AG09309 (cell line): ENCODE measurements at places on chromosomes 1 and 21.

DNA sequence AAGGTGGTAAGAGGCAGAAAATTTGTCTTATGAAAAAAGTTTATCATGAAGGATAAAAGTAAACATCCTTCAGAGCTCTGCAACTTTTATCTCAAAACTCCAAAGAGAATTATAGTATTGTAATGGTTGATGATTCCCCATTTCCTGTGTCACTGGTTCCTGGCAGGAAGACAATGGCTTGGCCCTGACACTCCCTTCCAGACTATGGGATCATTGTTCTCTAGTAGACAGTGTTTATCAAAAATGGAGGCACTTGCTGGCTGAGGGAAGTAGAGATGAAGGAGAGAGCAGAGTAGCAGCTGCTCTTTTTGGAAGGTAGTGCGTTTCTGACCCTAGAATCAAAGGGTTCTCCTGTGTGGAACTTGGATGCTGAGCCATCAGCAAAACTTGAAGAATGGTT, 145.9 kb upstream of the ATP1B1 start:
- DNase-seq: no peak

DNA sequence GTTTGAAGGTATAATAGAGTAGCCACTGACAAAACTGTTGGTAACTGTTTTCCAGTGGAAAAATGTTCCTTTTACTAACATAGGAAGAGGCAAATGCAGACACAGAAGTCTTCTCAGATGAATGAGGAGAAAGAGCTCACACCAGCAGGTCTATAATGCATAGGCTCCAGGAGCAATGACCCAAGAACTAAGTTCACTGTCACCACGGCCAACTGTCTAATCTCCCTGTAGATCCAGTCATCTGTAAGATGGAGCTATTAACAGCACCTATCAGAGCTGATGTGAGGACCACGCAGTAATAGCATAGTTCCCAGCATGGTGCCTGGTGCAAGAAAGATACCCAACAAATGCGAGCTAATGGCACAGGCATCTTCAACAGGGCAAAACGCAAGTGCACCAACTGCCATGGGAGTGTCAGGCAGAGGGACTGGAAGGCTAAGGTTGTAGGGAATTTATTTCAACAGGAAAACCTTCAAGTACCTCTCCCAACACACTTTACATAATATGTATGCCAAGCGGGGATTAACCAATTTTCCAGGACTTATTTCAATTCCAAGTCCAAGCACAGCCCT, 12.9 kb downstream of the GNB1 start:
- DNase-seq: no peak

DNA sequence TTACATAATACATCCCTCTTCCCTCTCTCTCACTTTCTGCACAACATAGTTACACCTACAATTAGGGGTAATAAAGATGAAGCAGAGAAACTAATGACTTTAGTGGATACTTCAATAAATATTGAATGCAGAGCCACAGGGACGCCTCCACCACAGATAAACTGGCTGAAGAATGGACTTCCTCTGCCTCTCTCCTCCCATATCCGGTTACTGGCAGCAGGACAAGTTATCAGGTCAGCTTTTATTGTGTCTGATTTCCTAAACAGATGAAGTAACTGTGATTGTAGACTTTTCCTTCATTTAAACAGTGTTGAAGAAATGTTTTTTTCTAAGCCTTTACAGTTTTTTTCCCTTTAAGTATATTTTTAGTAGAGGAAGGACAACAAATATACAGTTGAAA, 281.6 kb downstream of the TPR start:
- DNase-seq: no peak

GRCh38 chr1:55534565-55535121, 319.5 kb upstream of the USP24 start:
- no peak for DNase-seq

DNA sequence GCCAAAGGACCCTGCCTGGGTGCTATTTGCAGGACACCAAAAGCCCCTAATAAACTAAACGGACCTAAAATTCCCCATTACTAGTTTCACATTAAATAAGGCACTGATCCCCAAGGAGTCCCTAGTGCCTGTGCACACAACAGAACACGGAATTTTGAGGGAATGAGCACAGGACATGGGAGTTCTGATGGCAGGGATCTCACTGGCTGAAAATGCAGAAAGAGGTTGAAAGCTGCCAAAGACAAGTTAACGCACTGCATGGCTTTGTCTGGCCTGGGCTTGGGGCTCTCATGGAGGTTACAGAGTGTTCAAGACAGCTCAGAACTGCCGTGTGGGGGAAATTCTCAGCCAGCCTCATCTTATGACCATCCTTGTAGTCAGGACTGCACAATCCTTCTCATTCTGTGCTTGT, 15.6 kb upstream of the ATP1B1 start:
- no peak for DNase-seq

GRCh38 chr1:231278100-231278790, 37.2 kb downstream of the GNPAT start:
- DNase-seq: no peak

DNA sequence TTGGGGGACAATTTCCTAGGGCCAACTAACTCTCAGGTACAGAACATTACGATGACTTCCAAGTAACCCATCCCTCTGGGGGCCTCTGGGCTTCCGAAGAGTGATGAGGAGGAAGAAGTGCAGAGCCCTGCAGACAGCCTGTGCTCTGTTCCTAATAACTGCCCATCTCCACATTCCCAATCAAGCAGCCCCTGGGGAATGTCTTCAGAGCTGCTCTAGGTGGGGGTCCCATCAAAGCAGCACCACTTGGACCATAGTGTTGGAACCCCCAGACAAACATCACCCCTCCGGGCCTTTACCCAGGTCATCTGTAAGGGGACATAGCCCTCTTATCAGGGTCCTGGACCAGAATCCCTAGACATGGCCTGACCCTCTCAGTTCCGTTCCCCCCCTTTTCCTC, 357.3 kb downstream of the NPHP4 start:
- DNase-seq: no peak

DNA sequence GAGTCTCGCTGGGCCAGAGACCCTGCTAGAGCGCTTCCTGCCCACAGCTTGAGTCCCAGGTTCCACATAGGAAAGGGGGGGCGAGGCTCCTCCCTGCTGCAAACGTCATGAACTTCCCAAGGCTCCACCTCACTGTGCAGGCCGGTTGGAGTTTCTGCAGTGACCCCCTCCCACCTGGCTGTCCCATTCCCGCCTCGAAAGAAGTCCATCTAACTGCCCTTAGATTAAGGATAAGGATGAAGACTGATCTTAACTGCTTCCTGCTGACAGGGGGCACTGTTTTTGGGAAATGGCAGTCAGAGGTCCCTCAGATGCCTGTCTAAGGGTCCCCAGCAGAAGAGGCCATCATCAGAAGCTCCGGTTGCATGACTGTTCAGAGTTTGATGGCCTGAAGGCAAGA, 62.7 kb downstream of the STUM start:
- no peak for DNase-seq

GRCh38 chr21:31107871-31108270, 69.6 kb upstream of the KRTAP19-8 start:
- no peak for DNase-seq

DNA sequence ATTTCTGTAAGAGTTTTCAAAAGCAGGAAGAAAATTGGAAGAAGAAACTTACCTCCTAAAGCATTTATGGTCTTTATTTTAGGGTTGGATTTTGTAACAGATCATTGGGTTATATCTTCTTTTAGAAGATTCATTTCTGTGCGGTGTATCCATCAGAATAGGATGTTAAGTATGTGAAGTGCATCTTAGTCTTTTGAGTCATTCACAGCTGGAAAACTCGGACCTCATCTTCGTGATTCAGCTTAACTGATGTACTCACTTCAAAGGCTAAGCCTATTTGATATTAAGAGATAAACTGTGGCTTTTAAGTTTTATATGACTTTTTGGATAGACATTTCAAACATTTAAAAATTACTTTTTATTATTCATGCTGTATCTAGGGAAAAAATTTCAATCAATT, 56.3 kb downstream of the GIPC2 start:
- peak; percentile 70 for DNase-seq

GRCh38 chr1:201136355-201137023, 9.5 kb upstream of the ASCL5 start:
- no peak for DNase-seq

DNA sequence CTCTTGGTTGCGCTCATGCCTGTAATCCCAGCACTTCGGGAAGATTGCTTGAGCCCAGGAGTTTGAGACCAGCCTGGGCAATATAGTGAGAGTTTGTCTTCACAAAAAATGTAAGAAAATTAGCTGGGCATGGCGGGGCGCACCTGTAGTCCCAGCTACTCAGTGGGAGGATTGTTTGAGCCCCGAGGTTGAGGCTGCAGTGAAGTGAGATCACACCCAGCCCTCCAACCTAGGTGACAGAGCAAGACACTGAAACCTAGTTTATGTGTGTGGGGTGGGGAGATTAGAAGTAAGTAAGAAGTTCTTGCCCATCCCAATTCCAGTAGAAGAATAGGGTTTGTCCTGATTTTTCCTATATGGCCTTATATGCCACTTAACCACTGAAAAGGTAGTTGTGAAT, 2.0 kb downstream of the RPL5 start:
- DNase-seq: no peak

GRCh38 chr1:65825741-65826140, 33.0 kb downstream of the PDE4B start:
- peak; percentile 52 for DNase-seq

DNA sequence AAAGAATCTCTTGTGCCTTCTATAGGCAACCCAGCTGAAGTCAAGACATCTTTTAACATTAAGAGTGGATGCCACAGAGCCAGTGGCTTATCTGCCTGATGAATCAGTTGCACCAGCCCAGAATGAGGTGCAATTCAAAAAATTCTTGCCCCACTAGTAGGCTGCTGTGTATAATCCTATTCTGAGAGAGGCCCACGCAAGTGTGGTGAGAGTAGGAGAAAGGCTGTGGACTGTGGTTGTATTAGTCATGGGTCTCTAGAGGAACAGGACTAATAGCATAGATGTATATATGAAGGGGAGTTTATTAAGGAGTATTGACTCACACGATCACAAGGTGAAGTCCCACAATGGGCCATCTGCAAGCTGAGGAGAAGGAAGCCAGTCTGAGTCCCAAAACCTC, 216.4 kb downstream of the LTN1 start:
- peak; percentile 71 for DNase-seq
